ENCODE measurements at places on chromosomes 5 and 9.

- peak; percentile 78 for DNase-seq
Observed at GRCh38 chr5:176994460-176995121, 12.0 kb downstream of the UIMC1 start.

- DNase-seq, result peak; percentile 1
Observed at GRCh38 chr9:122265149-122265915, 650 bp downstream of the MRRF start.

GRCh38 chr9:3528451-3528850 is 2.6 kb upstream of the RFX3 start:
- peak; percentile 90 for DNase-seq

- peak; percentile 75 for DNase-seq
Observed at GRCh38 chr5:136012041-136012804, 16.6 kb upstream of the TGFBI start.

- DNase-seq, result no peak
Observed at GRCh38 chr9:90946982-90947381, 145.4 kb downstream of the SYK start.

DNA sequence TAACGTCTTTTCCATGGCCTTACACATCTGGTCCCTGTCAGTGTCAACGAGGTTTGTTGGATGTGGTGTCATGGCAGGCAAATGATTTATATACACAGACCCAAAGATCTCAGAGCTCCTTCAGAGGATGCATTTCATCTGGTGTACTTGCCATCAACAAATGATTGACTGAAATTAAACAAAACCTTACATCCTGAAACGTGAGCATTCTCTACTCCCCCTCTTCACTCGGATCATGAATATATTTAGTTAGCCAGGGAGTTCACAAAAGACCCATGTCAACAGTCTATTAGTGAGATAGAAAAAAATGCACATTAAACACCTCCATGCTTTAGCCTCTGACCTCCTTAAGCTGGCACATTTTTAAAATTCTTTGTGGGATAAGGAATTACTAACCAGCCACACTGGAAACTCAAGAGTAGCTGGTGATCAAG is 215.6 kb downstream of the EFNA5 start:
- DNase-seq, result no peak

Data from hematopoietic multipotent progenitor cell (in vitro differentiated cells).